ENCODE measurements at places on chromosomes 12 and 14.

- peak; percentile 35 for DNase-seq
These were observed 707 bp downstream of the CPSF6 start for GRCh38 chr12:69239922-69240630.

GRCh38 chr12:107458163-107458562 lies 227.4 kb upstream of the PWP1 start:
- DNase-seq, result no peak

DNA sequence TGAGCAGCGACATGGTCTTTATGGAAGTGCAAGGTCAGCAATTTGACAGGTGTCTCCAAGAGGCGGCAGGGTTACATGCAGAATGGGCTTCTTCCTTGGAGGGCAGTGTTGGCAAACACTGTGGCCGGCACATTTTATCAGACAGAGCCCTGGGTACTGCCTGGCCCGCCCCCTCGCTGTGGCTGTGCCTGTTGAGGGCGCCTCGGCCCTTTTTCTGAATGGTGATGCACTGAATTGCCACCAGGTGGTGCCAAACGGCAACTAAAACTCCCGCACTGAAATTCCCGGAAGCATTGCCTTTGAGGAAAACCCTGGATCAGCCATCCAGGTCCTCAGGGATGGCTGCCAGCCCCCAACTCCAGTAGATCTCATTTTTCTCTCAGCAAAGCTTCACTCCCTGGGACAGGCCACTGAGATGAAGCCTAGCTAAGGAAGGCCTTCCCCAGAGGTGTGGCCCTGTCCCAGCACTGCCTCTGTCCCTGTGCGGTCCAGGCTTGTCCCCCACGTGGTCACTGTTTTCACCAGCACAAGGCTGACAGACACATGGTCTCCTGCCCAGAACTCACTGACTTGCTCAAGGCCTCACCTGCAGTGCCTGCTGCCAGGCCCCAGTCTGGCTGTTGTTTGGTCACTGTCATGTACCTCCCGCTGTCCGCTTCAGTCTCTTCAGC lies 73.6 kb downstream of the TESC start:
- peak; percentile 28 for DNase-seq

GRCh38 chr14:50516091-50516490 lies 16.3 kb downstream of the MAP4K5 start:
- no peak for DNase-seq

DNA sequence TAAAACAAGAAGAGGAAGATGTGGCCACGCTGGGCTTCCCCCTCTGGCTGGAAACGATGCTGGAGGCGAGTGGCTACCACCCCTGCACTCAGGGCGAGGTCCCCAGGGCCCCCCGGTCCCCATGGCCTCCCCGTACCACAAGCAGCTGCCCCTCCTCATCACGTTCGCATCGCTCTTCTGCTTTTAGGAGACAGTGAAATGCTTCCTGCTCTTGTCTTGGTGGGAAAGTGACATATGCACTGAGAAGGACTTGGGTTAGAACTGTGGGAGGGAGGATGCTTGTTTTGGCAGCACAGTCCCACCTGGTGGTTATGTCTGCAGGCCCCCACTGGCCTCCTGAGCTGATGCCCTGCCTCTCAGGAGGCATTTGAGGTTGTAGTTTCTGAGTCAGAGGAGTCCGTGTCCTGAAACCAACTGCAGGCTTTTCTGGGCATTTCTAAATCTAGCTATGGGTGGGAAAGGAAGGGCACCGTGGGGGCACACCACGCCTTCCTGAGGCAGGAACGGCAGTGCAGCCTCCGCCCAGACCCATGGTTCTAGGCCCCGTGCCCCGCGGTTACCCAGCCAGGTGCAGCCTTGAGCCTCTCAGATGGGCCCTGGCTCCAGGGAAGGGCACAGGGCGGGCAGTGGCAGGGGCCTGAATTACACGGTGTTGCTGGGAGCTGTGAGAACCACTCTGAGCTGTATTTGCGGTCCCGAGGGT lies 139.3 kb downstream of the ADGRD1 start:
- DNase-seq, result peak; percentile 16

DNA sequence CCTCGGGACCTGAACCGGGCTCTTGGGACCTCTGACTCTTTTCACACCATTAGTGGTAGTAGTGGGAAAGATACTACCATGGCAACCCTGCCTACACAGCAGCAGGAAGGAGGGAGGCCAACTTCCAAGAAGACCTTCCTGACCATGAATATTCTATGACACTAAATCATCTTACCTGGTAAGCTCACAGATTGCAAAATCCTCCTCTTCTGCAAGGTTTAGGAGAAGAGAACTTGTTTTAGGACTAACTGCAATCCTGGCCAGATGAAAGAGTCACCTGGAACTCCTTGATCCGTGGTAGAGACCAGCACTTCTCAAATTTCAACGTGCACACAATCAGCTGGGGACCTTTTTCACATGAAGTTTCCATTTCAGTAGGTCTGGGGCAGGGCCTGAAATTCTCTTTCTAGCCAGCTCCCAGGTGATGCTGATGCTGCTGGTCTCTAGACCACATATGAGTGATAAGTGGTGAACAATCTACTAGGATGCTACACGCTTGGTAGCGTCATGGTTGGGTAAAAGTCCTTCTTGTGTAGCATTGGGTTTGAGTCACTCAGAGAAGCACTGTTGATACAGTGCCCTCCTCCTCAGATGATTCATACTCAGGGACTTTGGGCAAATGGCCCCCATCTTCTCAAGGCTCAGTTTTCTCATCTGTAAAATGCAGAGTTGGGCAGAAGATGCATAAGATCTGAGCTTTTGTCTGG lies 35.6 kb upstream of the FICD start:
- no peak for DNase-seq

DNA sequence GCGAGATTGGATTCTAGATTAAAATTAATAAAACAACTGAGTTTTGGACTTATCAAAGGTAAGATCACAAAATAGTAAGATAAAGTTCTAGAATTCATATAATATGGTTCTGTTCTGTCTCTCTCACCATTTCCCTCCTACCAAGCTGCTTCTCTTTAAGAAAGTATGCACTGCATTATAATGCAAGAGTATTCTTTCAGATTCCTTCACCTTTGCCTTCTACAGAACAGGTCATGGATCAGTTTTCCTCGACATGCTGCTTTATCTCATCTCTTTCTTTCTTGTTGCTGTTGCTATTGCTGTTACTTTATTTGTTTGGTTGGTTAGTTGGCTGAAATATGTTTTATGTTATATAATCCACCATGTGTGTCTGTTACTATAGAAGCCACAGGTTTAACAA lies 357.0 kb downstream of the NAV3 start:
- DNase-seq, result no peak

GRCh38 chr12:50637870-50638481 lies 125.9 kb upstream of the ATF1 start:
- DNase-seq, result no peak

DNA sequence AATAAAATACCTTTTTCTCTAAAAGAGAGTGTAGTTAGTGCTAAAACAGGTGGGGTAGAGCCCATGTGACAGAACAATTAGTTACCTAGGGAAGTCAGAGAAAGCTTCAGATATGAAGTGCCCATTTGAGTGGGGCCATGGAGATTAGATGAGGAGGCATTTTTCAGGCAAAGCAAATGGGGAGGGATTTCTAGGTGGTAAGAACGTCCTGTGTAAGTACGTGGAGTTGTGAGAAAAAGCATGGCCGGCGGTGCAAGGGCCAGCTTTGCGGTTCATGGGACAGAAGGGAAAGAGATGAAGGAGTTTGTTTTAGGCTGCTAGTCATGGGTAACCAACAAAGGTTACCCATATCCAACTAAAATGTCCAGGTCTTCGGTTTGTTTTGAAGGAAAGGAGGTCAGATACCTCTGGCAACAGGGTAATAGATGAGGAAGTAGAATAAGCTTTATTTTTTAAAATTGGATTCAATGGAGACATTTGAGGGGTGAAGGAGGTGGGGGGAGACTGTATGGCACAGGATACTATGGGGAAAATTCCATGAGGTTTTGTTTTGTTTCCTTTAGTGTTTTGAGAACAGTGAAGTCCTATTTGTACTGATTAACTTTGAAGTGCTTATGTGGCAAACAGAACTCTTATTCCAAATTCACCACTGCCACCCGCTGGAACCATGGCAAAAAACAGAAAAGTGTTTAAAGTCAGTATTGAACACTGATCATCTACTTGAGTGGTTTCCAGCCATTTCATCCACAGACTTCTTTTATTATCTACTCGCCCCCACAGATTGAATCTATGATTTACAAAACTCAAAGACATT lies 10.0 kb upstream of the SNRPF start:
- no peak for DNase-seq

DNA sequence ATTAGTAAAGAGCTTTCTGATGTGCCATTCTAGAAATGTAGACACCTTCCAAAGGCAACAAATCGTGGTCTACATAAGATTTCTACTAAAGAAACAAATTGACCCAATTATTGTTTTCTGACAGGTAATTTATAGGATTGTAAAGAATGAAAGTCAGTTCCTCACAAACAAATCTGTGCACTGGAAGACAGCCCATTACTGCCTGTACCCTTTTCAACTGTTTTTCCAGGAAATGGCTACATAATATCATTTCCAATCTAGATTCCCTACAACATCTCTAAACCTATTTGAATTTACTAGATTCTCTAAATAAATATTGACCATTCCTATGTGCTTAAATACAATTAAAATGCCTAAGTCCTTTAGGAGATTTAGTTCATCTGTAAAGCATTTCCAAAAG lies 939.1 kb downstream of the FSCB start:
- no peak for DNase-seq

DNA sequence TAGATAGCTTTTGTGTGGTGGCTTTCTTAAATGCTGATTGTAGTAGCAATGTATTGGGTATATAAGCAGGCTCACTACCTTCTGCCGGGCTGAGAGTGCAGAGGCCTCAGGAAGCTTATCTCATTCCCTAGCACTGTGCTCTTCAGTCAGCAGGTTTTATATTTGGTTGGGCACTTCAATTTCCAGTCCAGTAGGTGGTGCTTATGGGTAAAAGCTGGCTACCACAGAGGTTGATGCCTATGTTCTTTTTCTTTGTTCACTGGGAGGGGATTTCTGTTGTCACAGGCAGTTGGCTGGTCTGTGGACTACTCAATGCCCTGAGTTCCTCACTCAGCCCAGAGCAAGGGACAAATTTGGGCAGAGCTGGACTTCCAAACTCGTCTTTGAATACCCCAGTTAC lies 43.0 kb upstream of the GLIPR1 start:
- peak; percentile 22 for DNase-seq

- DNase-seq, result no peak
These were observed 196.5 kb upstream of the AMIGO2 start for GRCh38 chr12:47276253-47276620.

DNA sequence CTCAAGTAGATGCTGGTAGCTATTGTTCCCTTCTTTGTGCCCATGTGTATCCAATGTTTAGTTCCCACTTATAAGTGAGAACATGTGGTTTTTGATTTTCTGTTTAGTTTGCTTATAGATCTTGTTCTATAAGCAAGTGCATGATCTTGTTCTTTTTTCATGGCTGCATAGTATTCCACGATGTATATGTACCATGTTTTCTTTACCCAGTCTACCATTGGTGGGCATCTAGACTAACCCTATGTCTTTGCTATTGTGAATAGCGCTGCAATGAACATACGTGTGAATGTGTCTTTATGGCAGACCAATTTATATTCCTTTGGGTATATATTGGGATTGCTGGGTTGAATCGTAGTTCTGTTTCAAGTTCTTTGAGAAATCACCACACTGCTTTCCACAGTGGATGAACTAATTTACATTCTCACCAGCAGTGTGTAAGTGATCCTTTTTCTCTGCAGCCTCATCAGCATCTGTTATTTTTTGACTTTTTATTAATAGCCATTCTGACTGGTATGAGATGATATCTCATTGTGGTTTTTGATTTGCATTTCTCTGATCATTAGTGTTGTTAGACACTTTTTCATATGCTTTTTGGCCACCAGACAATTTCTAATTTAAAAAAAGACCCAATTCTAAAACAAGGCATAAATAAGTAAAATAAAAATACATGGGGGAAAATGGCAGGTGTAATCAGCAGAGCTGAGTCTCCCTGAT lies 50.6 kb downstream of the CPM start:
- DNase-seq, result no peak

GRCh38 chr12:128793701-128794100 lies 30.1 kb downstream of the SLC15A4 start:
- no peak for DNase-seq

Measured in CD4-positive, alpha-beta T cell treated with Interferon gamma for 1 hour (primary cell).